ENCODE measurements at places on chromosomes 1 and 21.

GRCh38 chr21:38319781-38320180 lies 63.0 kb downstream of the KCNJ15 start:
- DNase-seq = no peak

- no peak for DNase-seq
Measured at GRCh38 chr1:13550663-13551062, 33.0 kb upstream of the PDPN start.

DNA sequence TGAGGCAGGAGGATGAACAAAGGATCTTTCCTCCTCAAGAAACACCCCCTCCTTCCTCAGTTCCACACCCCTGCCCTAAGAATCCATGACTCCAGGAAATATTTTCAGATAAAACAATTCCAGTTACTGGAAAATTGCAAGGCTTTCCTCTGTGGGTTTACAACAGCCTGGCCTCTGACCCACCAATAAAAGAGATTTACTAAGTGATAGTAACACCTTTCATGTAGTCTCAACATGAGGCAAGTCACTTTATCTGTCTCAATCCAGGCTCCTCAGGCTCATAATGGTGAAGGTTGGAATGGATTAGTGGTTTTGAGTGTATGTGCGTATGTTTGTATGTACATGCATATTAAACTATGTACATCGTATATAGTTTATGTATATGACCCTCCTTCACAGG lies 71.4 kb upstream of the PPP2R5A start:
- DNase-seq = no peak

GRCh38 chr1:164660412-164660772 lies 101.4 kb downstream of the PBX1 start:
- no peak for DNase-seq

DNA sequence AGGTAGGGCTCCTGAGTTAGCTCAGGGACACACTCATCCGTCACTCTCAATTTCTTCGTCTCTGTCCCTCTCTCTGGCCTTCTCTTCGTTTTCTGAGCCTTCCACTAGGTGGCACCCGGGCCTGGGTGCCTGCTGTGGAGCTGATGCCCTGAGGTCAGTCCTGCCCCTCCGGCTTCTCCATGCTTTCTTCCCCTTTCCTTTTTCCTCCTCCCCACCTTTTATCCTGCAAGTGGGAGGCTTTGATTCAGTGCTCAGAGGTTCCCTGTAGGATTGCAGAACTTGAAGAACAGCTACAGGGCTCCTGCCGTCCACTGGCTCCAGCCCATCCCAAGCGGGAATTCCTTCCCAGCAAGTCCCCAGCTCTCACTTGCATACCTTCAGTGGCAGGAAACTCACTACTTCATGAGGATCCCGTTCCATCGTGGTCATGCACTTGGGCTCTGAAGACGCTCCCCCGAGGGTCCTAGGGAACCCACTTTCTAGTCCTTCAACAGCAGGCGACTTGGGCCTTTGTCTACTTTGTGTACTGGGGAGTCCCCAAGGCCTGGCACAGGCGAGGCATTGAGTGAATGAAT lies 45.6 kb downstream of the SRRM1 start:
- DNase-seq = no peak

GRCh38 chr1:245014247-245015029 lies 140.3 kb upstream of the KIF26B start:
- no peak for DNase-seq

DNA sequence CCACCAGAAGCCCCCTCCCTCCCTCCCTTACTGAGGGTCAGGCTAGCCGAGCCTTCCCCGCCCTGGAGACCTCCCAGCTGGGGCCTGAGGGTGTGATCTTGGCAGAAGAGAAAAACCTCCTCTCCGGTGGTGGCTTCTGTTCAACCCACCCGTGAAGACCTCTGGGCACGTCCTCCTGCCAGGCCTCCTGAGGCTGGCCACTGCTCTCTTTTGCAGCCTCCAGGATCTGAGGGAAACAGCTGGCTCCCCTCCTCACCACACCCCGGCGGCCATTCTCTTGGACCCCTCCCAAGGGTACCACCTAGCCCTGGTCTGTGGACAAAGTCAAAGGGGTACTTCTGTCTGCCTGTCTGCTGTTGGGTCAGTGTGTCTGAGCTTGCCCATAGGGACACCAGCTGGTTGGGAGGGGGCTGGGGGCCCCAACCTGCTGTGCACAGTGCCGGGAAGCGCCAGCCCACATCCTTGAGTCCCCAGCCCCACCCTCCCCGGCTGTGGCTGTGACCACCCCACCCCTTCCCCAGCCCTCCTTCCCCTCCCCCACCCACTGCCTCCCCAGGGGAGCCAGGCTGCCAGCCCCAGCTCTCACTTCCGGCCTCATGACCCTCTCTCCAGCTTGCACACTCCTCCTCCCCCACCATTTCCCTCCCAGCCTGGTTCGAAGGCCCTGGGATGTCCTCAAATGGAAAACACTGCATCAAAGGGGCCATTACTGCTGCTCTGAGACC lies 48.1 kb downstream of the AHDC1 start:
- DNase-seq = no peak

DNA sequence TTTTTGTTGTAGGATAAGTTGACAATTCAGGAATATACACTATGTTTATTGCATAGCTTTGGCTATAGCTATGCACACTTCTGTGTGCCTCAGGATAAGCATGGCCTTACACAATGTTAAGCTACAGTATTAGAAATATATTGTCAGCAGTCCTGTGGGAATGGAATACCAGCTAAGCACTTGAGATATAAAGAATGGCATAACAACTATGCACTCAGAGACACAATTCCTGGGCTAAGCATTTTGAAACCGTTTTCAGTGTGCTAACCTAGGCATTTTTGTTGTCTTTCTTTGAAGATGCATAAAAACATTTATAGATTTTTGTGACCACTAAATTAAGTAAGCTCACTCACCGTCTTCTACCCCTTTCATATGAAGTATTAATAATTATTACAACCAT lies 46.8 kb downstream of the TMPRSS15 start:
- no peak for DNase-seq

DNA sequence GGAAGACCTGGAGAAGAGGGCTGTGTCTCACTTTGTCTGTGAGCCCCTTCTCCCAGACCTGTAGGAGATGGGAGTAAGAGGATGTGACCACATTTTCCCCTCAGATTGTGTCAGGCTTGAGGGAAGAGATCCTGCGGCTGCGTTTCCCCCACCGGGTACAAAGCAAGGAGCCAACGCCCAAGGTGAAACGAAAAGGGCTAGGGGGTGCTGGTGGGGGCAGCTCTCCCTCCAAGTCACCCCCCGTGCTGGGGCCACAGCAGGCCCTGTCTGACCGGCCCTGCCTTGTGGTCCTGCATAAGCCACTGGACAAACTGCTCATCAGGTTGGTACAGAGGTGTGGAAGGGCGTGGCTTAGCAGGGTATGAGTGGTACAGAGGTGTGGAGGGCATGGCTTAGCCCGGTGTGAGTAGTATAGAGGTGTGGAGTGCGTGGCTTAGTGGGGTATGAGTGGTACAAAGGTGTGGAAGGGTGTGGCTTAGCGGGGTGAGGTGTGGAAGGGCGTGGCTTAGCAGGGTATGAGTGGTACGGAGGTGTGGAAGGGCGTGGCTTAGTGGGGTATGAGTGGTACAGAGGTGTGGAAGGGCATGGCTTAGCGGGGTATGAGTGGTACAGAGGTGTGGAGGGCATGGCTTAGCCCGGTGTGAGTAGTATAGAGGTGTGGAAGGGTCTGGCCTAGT lies 30.6 kb downstream of the HYI start:
- no peak for DNase-seq

GRCh38 chr1:33088119-33088906 lies 7.4 kb downstream of the AZIN2 start:
- DNase-seq = no peak

GRCh38 chr1:170661646-170662411 lies 2.1 kb upstream of the PRRX1 start:
- no peak for DNase-seq

GRCh38 chr1:236854605-236854983 lies 59.5 kb downstream of the MTR start:
- DNase-seq = no peak

- no peak for DNase-seq
Measured at GRCh38 chr1:184242507-184242943, 144.3 kb upstream of the C1orf21 start.

DNA sequence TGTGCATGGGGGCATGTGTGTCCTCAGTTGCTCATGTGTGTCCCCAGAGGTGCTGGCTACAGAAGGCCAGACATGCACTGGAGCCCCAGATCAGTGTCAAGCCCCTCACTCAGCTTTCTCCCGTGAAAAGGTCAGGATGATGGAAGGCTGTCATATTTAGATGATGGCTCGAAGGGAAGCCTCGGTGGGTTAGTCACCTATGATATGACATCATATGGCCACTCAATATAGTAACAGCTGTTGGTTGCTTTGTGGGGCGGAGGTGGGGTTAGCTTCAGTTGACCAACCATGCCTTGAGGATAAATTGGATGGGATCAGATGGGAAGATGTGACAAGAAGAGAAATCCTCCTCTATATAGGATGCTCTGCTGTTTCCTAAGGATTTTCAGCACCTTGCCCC lies 43.5 kb upstream of the ATF3 start:
- DNase-seq = no peak

GRCh38 chr1:165845569-165845968 lies 18.2 kb downstream of the UCK2 start:
- no peak for DNase-seq

GRCh38 chr21:36122977-36123376 lies 11.9 kb upstream of the CBR3 start:
- DNase-seq = no peak
